ENCODE measurements at places on chromosomes 1 and 21.

- no peak for DNase-seq
Observed at GRCh38 chr1:96722958-96723357, 1.4 kb downstream of the PTBP2 start.

- DNase-seq: no peak
Observed at GRCh38 chr1:61279570-61279969, 197.2 kb downstream of the NFIA start.

GRCh38 chr1:215932558-215932957 is 365.5 kb downstream of the KCTD3 start:
- no peak for DNase-seq

GRCh38 chr1:2466270-2466665 is 9.8 kb upstream of the PLCH2 start:
- DNase-seq: no peak

- no peak for DNase-seq
Observed at GRCh38 chr1:200837931-200838571, 34.7 kb upstream of the GPR25 start.

- DNase-seq: no peak
Observed at GRCh38 chr1:48858200-48858920, 81.7 kb upstream of the BEND5 start.

DNA sequence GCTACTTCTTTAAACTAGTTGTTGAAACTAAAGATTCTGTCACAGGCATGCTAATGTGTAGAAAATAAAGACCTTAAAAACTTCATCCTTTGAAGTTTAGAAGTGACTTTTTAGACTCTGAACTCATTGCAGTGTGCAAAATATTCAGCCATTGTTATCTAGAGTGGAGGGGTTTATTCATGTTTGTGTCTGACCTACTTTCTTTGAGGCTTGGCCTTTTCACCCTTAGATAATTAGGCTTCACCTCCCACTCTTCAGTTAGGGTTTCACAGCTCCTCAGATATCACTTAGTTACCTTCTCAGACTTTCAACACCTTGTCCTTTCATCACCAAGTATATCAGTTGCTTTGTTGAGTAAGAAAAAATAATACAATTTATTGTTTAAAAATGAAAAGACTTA is 75.9 kb downstream of the IVNS1ABP start:
- no peak for DNase-seq

- no peak for DNase-seq
Observed at GRCh38 chr21:43867948-43868347, 2.9 kb downstream of the AGPAT3 start.

DNA sequence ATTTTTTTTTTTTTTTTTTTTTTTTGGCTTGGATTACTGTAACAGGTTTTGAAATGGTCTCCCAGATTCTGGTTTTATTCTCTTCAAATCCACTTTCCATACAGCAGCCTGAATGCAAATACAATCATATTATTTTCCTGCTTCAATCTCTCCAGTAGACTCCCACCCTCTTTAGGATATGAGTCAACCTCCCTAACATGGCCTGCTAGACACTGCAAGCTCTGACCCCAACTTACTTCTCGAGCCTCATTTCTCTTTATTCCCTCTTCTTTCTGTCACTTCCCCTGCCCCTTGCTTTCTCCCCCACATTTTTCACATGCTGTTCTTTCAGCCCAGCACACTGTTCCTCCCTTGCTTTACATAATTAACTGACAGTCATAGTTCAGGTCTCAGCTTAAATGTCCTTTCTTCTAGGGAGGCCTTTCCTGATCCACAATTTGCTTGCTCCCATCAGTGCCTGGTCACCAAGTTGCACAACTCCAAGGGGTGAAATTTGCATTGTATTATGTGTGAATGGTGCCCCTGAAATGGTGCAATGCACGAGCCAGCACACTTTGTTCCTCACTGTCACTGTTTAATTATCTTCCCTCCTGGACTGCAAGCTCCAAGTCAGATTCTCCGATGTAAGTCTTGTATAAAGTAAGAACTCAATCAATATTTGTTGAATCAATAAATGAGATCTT is 22.1 kb upstream of the IL19 start:
- no peak for DNase-seq

- DNase-seq: no peak
Observed at GRCh38 chr1:97745912-97746311, 174.9 kb downstream of the DPYD start.

DNA sequence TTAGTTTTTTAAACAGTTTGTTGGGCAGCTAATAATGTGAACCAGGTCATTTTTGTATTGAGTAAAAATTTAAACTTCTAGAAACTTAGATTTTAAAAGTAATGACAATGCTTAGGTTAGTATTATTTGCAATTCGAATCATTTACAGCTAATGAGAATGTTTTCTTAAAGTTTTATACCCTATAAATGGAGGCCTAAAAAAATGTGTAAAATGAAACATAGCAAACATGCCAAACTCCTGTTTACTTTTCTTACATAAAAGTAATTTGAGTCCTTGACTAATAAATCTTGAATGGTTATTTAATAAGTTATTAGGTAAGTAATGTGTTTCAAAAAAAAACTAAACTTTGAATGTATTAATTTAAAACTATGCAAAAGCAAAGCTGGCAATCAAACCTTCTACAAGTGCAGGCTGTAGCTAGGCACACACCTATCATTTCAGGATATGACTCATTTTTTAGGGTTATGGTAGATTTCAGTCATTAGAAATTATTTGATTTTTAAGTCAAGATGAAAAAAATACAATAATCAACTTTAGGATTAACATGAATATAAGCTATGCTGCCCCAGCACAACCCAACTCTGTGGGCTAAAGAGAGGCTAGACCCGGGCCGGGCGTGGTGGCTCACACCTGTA is 41.5 kb downstream of the CLSTN1 start:
- no peak for DNase-seq

GRCh38 chr1:83006271-83006670 is 992.7 kb downstream of the TTLL7 start:
- no peak for DNase-seq

GRCh38 chr1:51491166-51491981 is 27.7 kb downstream of the EPS15 start:
- no peak for DNase-seq

GRCh38 chr1:20936621-20937020 is 149.5 kb upstream of the HP1BP3 start:
- no peak for DNase-seq

GRCh38 chr1:89484092-89485038 is 40.3 kb upstream of the LRRC8B start:
- DNase-seq: no peak

- DNase-seq: no peak
Observed at GRCh38 chr1:1091344-1092148, 17.4 kb upstream of the RNF223 start.

GRCh38 chr1:44602634-44603628 is 71.3 kb downstream of the TMEM53 start:
- DNase-seq: no peak

DNA sequence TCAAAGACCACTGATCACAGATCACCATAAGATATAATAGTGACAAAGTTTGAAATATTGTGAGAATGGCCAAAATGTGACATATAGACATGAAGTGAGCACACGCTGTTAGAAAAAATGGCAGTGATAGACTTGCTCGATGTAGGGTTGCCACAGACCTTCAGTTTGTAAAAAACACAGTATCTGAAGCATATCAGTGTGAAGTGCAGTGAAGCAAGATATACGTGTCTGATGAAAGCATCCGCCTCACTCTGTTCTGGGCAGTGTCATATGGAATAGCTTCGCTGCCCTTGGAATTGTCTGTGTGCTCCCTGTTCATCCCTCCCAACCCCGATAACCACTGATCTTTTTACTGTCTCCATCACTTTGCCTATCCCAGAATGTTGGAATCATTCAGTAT is 50.7 kb downstream of the GALNT2 start:
- DNase-seq: no peak

- DNase-seq: peak; percentile 46
Observed at GRCh38 chr21:36966821-36967768, 626 bp upstream of the HLCS start.

DNA sequence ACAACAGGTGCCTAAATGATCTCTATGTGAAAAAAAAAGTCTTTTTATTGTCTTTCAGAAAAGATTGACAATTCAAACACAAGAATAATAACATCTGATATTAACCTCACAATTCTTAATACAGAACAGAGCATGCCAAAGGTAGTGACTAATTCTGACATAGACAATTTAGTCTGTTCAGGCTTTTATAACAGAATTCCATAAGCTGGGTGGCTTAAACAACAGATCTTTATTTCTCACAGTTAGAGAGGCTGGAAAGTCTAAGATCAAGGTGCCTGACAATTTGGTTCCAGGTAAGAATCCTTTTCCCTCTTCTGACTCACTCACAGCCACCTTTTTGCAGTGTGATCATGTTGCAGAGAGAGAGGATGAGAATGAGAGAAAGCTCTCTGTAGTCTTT is 27.0 kb downstream of the DPYD start:
- DNase-seq: no peak
